Placental epithelial cell (primary cell): ENCODE measurements at places on chromosomes 6 and 20. TPM values are rescaled to one million over a fixed set of nuclear protein-coding genes. Genes with fewer than 3 reads are reported as not detected.

DDX43 gene
- 1.6 and 2.7 TPM in 2 replicates for total RNA-seq

FAM83C gene
- total RNA-seq: under 0.01 and 0.33 TPM in 2 replicates

HTR1E gene
- under 0.01 TPM in 1 of 2 replicates, not detected in the other for total RNA-seq

PLAGL1 gene
- 33.5 and 49.1 TPM in 2 replicates for total RNA-seq

CPNE1 gene
- 203 and 293 TPM in 2 replicates for total RNA-seq

HFE gene
- total RNA-seq: 10.6 and 21.5 TPM in 2 replicates

SAPCD1 gene
- 0.79 TPM in 1 of 2 replicates, not detected in the other for total RNA-seq

NR2E1 gene
- total RNA-seq: not detected in 2 replicates

PTCRA gene
- total RNA-seq: not detected in 2 replicates

ZNF391 gene
- total RNA-seq: 1.5 and 2.7 TPM in 2 replicates
